ENCODE measurements at places on chromosomes 2 and 18.
A peak's percentile ranks its signal among the peaks of the same experiment; 100 is the strongest.

DNA sequence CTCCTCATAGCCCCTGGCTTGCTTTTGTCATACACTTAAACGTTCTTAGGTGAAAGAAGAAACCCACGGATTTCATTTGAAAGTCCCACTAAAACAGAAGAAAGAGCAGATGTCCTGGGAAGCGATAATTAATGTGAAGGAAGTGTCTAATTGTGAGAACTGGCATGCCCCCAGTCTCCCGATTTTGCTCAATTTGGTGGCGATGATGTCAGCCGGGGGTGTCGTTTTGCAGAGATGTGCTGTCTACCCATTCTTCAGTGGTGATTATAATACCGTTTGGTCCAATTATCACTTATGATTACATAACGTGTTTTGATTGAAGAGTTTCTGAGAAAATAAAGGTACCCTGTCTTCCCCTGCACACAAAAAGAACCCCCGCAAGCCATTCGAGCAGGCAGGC lies 103.1 kb downstream of the RTN4 start:
- no peak for DNase-seq

DNA sequence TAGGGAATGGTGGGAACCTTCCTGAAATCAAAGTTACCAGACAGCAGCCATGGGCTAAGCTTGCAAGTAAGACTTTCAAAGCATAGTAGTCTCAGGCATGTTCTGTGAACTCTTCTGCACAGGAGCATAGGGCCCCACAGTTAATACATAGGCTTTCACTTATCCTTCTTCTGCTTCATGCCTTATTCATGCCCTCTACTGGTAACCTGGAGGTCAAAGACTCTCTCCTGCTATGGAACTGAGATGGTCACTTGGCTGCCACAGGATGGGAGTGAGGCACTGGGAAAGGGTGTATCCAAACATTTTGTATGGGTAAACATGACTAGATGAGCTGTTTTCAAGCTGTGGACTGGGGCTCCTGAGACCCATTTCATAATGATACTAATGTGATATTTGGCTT lies 49.1 kb upstream of the ZNF638 start:
- peak; percentile 3 for DNase-seq

DNA sequence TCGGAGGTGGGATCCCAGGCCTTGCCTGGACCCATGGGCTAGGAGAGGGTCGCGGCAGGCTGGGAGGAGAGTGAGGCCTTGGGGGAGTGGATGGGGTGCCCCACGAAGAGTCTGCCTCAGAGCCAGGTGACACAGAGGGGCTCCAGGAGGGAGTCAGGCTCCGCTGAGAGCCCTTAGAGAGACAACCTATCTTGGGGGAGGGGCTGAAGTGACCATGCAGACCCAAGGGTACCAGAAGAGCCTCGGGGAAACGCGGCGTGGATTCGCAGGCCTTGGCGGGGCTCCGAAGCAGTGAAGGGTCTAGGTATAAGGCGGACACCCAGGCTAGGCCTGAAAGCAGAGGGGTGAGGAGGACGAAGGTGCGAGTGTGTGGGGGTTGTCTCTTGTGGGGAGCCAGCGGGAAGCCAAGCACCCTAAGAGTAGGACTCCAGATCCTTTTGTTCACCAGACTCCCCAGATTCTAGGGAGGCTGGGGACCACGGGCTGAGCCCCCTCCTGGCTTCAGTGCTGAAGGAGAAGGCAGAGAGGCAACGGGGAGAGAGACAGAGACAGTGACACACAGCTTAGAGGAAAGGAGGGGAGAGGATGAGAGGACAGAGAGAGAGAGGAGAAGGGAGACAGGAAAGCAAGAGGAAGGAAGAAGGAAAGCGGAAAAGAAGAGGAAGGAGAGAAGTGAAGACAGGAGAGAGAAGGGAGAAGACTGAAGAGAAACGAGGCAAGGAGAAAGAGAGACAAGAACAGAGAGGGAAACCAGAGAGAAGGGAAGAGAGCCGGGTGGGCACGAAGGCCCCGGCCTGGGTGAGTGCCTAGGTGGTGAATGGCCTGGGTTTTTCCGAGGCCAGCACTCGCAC lies 1.1 kb upstream of the HOXD11 start:
- no peak for DNase-seq

DNA sequence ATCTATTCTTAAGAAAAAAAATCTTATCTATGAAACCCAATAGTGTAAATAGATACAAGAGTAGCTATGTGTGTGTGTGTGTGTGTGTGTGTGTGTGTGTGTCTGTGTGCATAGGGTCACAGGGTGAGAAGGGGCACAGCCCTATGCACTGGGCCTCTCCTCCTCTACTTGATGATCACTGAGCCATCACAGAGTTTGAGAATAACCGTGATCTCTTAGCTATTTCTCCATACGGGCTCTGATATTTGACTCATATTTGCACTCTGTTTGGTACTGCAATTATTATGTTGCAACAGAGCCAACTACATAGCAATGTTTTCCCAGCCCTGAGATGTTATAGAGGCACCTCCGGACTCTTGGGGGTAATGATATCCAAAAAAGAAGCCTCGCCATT lies 28.8 kb upstream of the SLC40A1 start:
- DNase-seq: no peak

- DNase-seq: no peak
These were observed 32.2 kb downstream of the RTP5 start for GRCh38 chr2:241901500-241902351.

- no peak for DNase-seq
These were observed 286.2 kb upstream of the SESTD1 start for GRCh38 chr2:179550849-179551248.

- no peak for DNase-seq
These were observed 64.5 kb downstream of the ZNF532 start for GRCh38 chr18:58929206-58929605.

- no peak for DNase-seq
These were observed 16.1 kb upstream of the REG3G start for GRCh38 chr2:79009388-79009787.

- DNase-seq: peak; percentile 36
These were observed 32.1 kb upstream of the ZNF638 start for GRCh38 chr2:71299507-71299906.

- no peak for DNase-seq
These were observed 5.8 kb upstream of the PEX13 start for GRCh38 chr2:61011678-61012077.

DNA sequence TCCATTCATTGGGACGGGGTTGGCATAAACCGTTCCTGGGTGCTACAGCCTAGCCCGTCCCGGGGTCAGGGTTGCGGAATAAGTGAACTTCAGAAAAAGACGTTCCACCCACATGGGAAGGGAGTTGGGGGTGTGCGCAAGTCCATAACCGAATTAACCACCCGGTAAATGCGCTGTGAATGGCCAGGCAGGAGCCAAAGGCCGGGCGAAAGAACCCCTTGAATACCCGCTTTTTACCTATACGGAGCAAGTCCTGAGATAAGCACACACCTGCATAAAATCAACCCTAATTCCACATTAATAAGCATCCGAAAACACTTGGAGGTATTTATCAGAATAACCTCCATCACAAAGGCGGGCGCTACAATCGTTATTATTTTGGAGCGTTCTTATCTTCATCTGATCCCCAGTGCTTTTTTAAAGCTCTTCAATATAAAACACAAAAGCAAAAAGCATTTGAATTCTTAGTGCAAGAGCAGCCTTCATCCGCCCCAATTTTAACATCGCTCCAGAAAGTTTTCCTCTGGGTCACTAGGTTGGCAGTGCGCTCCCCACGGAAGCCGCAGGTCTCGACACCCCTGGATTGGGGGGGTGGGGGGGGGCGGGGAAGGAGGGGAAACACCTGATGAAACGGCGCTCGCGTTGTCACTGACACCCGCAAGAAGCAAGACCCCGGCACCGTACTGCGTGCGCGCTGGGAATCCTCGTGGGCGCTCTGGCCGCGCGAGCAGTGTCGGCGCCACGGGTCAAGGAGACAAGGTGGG lies 1.2 kb downstream of the SATB2 start:
- DNase-seq: no peak

- no peak for DNase-seq
These were observed 34.2 kb upstream of the TTR start for GRCh38 chr18:31557446-31557845.

DNA sequence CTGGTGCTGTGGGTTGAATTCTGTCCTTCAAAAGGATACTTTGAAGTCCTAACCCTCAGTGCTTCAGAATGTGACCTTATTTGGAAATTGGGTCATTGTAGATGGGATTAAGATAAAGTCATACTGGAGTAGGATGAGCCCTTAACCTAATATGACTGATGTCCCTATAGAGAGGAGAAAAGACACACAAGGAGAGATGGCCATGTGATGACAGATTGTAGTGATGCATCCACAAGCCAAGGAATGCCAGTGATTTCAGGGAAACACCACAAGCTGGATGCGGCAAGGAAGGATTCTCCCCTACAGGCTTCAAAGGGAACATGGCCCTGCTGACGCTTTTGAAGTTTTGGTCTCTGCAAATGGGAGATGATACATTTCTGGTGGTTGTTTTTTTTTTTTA lies 24.7 kb upstream of the CCBE1 start:
- DNase-seq: peak; percentile 71

- DNase-seq: no peak
These were observed 188.5 kb upstream of the CELF4 start for GRCh38 chr18:37754141-37754540.

- DNase-seq: peak; percentile 25
These were observed 46.6 kb downstream of the PRKRA start for GRCh38 chr2:178404368-178404767.

DNA sequence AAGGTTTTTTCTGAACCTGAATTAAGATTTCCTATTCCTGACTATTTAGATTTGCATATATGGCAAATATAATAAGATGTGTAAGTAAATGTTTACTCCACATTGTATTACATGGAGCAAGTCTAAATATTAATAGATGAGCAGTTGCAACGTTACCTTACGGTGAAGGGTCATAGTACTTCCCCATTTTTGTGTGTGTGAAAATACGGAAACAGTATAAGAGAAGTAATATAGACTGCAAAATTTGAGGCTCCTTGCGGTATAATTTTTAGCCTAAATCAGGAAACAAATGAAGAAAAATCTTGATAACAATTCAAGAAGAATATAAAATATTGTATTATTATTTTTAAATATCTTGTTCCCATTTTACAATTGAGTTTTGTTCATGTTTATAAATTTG lies 434.2 kb downstream of the GRB14 start:
- DNase-seq: no peak

GRCh38 chr2:135797497-135798274 lies 39.3 kb downstream of the LCT start:
- peak; percentile 81 for DNase-seq

GRCh38 chr2:82278416-82278815 lies 1973.9 kb upstream of the LRRTM1 start:
- DNase-seq: no peak

- peak; percentile 85 for DNase-seq
These were observed 89.5 kb downstream of the CERS6 start for GRCh38 chr2:168545439-168546082.

DNA sequence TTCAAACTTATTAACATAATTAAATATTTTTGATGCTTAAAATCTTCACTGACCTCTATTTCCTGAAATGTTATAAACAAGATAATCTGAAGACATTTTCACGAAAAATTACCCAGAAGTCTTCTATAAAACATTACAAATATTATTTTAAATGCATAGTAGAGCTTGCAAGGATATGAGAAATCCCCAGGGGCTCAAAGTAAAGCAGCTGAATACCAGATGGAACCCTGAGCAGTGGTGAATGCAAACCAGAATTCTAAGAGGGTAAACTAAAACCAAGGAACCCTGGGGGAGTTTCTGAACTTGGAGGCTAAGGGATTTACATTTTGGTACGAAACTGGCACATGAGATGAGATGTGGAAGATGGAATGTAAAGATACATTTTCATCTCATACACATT lies 83.6 kb downstream of the FSHR start:
- DNase-seq: no peak

DNA sequence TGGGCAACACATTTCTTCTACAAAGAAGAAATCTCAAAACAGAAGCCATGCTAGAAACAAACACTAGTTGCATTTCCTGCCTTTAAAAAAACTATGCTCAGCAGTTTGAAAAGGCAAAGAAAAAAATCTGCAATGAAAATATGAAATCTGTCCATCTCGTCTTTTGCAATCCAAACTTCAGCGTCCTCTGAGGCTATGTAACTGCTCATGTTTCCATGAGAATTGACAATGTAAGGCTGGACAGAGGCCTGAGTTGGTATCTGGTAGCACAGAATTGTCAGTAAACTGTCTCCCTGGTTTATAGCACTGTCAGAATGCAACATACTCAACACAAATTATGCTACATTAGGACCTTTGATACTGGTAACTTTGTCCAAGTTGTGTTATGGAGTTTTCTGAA lies 429.9 kb downstream of the ARHGAP15 start:
- DNase-seq: no peak

DNA sequence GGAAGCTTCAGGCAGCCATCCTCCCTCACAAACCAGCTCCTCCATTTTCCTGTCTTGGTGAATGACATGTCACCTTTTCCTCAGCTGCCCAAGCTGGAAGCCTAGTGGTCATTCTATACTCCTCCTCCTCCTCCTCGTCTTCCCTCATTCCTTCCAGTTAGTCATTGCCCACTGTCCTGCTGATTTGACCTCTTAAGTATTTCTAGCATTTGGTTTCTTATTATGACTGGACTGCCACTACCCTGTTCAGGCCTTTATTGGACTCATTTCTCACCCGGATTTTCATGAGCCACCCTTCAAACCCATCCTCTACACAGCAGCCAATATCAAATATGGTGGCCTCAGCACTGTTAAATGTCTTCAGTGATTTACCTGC lies 21.9 kb upstream of the MGAT5 start:
- DNase-seq: peak; percentile 58

GRCh38 chr2:40256649-40257048 lies 195.2 kb downstream of the SLC8A1 start:
- no peak for DNase-seq

GRCh38 chr2:9428965-9429577 lies 5.6 kb downstream of the CPSF3 start:
- DNase-seq: no peak

DNA sequence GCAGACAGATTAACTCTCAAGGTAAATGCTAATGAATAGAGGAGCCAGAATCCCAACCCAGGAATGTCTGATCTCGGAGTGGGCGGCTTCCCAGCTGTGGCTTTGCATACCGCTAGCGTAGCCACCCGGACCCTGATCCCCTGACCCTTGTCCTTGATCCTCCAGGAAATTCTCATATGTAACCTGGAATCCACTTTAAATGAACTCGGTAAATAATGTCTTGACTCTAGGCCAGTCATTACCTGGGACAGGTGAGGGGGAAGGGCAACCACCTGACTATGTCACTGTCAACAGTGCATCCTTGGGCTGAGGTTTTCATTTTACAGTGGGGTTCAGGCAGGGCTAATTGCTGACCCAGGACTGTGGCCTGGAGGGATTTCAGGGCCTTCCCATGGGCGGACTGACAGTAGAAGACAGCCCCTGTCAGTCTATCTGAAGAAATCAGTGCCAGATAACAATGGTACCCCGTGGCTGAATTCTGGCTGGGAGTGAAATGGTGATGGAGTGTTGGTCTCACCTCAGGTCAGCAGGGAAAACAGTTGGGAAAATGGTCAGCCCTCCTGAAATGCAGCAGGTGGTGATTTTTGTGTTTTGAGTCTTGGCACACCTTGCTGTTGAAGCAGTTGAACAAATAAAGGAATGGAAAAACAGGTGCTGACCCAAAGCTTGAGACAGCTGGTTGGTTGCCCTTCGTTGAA lies 9.6 kb downstream of the ACKR3 start:
- DNase-seq: no peak

- no peak for DNase-seq
These were observed 281.3 kb downstream of the TDRD15 start for GRCh38 chr2:21404827-21405625.

GRCh38 chr2:191178806-191179514 lies 28.2 kb upstream of the STAT4 start:
- DNase-seq: no peak
